MV-4-11 (cell line): ENCODE measurements at places on chromosomes 12 and 14.
A peak's percentile ranks its signal among the peaks of the same experiment; 100 is the strongest.

- peak; percentile 36 for DNase-seq
These were observed 672 bp upstream of the SCFD1 start for GRCh38 chr14:30621354-30621939.

GRCh38 chr14:36012621-36013020 is 163.9 kb downstream of the PTCSC3 start:
- no peak for DNase-seq

- DNase-seq: no peak
These were observed 172.9 kb downstream of the ZFP36L1 start for GRCh38 chr14:68619790-68620574.

DNA sequence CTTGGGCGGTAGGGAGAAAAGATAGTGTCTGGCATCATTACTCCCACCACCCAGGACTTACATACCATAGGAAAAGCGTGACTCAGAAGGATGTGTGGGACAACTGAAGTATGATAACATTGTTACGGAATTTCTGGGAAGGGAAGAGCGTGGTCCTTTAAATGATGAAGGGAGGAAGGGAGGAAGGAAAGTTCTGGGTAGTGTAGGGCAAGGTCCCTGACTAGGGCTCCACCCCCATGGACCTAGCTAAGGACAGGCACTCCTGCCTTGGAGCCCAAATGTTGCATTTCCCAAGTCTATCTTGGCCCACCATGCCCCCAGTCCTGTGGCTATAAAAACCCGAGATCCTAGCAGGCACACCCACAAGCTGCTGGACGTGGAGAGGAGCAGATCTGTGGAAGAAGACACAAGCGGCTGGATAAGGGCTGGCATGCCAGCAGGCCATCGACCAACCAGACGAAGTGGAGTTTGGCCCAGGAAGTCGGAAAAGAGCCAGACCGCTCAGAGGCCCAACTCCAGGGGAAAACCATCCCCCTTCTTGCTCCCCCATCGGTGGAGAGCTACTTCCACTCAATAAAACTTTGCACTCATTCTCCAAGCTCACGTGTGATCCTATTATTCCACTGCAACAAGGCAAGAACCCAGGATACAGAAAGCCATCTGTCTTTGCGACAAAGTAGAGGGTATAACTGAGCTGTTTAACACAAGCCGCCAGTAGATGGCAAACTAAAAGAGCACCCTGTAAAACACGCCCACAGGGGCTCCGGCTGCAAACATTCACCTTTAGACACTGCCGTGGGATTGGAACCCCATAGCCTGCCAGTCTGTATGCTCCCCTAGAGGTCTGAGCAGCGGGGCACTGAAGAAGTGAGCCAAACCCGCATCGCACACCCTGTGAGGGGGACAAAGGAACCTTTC is 23.0 kb upstream of the RAB21 start:
- no peak for DNase-seq

DNA sequence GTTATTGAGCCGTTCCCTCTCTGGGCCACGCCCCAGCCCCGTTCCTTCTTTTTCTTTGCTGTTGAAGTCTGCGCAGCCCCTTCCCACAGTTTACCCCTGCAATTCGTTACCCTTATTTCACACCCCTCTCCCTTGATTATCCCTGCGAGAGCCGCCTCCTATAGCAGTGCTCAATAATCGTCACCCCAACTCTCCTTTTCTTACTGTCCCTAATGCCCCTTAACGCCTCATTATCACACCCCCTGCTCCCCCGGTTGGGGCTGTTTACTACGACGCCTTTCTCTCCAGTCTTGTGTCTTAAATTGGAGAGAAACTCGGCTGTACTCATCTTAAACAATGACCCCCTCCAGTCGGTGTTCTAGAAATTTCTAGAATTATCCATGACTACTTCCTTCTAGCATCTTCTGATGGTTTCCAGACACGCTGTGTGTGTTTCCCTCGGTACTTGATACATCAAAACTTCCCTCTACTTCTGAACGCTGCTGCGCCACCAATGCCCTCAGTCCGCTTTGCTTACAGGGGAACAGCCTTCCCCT is 713 bp upstream of the FBXL14 start:
- peak; percentile 30 for DNase-seq

DNA sequence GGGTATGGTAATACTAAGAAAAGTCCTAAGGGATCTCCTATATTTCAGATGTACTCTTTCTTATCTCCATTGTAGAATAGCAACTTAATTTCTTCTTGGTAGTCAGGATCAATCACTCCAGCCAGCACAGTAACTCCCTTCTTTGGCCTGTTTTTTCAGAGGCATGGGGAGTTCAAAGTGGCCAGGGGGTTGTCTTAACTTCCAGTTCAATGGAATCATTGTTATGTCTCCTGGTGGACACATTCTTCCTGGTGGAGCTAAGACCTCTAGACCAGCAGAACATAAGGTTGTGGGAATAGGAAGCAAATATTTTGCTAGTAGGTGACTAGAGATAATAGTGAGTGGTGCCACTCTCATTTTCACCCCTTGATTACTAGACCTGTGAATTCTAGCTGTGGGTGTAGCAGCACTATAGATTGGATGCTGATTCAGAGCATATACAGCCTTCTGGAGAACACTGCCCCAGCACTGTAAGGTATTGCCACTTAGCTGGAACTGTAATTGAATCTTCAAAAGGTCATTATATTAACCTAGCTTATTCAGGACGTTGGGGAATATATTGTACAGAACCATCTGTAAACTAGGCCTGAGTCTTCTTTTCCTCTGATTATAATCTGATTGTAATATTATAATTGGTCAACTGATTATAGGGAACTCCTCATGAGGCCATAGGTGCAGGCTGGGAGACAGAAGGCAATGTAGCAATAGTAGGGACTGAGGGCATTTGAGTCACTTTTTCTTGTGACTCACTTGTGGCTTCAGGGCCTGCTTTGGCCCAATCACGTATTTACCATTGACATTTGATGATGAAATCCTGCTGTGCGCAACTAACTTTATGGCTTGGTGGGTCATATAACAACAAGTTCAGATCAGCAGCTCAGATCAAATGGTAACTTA is 60.2 kb upstream of the ATP2B1 start:
- DNase-seq: peak; percentile 99

DNA sequence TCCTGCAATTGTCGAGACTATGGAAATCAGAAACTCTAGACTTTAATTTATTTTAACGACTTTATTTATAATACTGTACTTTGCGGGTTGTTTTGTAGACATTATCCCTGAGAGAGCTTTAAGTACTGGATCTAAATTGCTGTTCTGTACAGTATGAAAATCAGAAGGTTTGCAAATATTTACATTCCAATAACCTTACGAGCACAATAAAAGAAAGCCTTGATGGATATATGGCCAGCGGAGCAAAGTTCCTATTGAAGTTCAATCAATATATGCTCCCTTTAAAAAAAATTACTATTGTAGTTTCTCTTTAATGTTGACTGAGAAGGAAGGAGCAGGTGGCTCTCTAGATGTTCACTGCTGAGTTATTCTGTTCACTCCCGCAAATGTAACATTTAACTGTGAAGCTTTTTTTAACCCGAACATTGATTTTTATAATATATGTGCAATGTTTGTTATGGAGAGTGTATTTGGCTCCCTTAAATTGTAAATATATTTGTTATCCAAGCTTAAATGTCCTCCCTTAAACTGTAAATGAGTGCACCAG is 235.3 kb downstream of the PLCZ1 start:
- no peak for DNase-seq

- DNase-seq: no peak
These were observed 257.4 kb downstream of the ZFP36L1 start for GRCh38 chr14:68535404-68536017.

DNA sequence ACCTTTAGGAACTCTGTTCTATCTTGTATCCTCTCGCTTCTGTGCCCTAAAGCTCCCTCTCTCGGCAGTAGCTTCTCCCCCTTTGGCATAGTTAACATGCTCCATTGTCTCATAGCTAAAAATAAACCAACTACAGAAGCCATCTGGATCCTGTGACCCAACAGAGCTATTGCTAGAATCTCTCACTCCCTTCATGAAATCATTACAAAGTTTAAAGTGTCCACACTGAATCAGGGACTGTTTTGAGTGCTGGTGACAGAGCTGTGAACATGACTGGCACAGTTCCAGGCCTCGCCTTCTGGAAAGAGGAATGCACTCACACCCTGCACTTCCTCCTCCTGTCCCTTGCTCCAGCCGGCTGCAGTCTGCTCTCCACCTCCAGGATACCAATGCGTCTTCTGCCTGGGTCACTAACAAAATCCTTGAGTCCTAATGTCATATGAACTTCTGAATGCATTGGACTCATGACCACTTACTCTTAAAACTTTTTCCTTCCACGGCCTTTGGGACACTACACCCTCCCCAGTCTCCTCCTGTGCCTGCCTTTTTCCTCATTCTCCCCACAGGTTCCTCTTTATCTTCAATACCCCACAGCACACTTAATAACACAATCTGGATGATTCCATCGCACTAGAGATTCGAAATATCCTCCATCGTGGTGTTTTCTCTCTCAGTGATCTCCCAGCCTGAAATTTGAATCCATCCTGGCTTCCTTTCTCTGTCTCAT is 13.2 kb downstream of the PLBD1 start:
- DNase-seq: peak; percentile 70

- DNase-seq: no peak
These were observed 187.5 kb downstream of the RBM19 start for GRCh38 chr12:113778432-113779132.

- peak; percentile 46 for DNase-seq
These were observed 38.3 kb downstream of the NIN start for GRCh38 chr14:50792634-50793068.

GRCh38 chr14:23409475-23409874 is 1.4 kb upstream of the MYH6 start:
- no peak for DNase-seq

GRCh38 chr12:7158781-7159609 is 28.8 kb downstream of the CLSTN3 start:
- no peak for DNase-seq

DNA sequence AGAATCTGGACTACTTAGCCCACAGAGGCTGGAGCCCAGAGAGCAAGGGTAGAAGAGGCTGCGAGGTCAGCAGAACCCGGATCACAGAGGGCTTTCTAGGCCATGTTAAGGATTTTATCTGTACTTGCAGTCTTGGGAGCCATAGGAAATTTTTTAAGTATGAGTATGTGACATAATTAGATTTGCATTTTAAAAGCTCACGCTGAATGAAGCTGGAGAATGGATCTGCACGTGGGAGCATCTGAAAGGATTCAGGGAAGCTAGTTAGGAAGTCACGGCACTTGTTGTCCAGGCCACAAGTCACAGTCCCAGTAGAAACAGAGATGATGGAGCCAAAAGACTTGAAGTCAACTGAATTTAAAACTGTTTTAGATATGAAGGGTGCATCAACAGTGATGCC is 14.1 kb downstream of the CORO1C start:
- DNase-seq: no peak

DNA sequence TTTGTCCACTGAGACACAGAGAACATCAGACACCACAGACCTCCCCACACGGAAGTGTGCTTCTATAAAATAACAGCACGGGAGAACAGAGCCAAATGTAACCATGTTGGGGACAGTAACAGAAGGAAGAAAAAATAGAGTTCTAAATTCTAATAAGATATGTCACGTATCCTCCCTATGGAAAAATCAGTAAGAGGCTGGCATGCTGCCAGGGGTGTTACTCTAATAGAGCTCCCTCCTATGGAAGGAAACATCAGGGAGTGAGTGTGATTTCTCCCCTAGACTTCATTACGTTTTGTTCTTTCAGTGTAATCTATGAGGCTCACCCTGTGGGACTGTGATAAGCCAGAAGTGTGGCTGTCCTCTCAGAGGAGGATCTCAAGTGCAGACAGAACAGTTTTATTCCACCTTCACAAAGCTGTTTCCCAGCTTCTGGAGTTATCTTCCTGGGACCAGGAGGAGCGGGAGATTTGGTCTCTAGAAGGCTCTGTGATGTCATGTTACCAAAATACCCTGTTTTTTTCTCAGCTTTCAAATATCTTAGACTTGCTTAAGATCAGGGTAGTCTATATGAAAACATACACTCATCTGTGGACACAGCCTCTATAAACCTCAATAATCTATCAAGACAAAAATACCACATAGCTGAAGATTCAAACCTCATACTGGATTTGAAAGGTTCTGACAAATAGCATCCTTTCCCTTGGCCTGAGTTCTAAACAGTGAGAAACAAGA is 69.3 kb downstream of the ZFC3H1 start:
- no peak for DNase-seq

DNA sequence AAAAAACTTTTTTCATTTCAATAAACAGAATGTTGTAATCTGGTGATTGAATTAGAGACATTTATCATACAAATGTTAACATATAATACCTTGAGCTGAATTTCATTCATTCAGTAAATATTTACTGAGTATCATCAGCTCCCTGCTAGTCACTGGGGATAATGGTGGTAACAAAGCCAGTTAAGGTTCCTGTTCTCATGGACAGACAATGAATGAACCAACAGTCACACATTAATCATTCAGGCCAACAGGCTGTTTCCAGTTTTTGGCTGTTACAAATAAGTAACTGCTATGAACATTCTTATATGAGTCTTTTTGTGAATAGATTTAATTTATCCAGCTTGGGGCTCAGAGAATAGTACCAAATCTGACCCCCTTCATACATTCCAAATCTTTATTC is 13.5 kb downstream of the EXD2 start:
- DNase-seq: no peak

DNA sequence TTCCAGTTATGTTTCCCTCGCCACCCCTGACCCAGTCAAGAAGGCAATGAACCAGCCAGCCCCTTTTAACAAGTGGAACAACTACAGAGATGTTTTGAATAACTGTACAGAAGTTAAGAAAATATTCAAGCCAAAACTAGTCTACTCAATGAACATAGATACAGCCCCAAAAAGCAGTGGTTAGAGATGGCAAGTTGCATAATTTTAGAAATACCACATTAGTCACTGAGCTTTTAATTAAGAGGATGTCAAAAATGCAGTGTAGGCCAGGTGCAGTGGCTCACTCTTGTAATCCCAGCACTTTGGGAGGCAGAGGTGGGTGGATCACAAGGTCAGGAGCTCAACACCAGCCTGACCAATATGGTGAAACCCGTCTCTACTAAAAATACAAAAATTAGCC is 27.2 kb downstream of the PROX2 start:
- peak; percentile 64 for DNase-seq

GRCh38 chr14:32453857-32454810 is 125.0 kb downstream of the AKAP6 start:
- DNase-seq: no peak

- peak; percentile 27 for DNase-seq
These were observed 10.0 kb upstream of the CDC42BPB start for GRCh38 chr14:103067231-103067954.

GRCh38 chr12:117527479-117527855 is 166.0 kb upstream of the NOS1 start:
- DNase-seq: no peak

DNA sequence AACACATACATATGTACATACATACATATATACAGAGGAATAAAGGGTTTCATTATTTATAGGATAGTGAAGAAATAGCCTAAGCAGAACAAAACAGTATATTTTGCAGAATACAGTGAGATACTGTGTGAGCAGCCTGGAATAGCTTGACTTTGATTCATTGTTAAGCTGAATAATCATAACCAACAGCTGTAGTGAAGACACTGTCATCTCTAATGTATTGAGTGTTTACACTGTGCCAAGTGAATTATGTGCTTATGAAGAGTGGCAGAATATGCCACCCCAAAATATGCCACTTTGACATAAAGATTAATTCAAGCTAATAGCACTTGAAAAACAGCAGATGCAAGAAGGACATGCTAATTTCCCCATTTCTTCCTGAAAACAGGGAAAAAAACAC is 48.2 kb upstream of the LRFN5 start:
- DNase-seq: no peak
